NCI-H82 (cell line): ENCODE measurements at places on chromosomes 4 and X.

DNA sequence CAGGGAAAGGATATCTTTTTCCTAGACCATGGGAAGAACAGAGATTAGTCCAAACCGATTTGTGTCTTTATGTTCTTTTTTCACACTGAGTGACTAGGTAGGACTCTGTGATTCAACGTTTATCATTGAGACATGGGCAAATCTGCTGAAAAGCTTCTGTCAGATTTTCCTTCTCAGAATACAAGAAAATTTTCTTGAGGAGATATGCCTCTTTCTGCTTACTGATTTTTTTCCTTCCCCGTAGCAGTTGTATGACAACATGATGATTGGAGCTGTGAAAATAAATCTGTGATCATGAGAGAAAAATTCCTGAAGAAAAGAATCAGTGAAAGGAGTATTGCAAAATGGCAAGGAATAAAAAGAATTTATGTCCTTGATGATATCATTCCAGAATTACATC lies 130.6 kb upstream of the FAT4 start:
- DNase-seq, result no peak

DNA sequence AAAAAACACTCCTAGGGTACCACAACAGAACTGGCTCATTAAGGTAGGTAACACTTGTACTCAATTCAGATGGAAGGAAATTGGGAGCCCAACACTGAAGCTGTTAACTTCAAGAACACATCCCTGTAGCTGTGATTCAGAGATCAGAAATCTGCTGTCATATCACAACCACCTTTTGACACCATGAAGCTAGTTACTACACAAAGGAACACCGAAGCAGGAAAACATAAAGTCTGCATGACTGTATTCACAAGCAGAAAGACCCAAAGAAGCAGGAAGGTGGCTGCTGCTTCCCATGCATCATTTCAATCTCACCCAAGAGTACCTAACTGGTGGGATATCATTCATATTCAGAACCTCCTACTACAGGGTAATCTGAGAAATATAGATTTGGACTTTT lies 7.7 kb downstream of the SMIM10L2A start:
- no peak for DNase-seq

DNA sequence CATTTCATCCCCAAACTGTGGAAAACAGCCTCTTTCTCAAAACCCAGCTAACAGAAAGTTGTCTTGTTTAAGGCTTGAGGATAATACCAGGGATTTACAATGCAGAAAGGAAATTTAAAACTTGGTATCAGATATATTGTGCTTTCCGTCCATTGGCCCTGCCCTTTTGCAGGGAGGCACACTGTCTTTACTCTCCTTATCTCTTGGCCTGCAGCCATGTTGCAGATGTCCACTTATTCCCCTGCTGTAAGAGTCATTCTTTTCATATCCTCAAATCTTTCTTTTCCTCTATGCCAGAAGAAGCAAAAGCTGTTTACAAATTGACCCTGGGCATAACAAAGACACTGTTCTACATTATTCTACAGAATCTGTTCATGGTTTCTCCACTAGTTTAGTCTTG lies 75.6 kb upstream of the DYNLT3 start:
- DNase-seq, result no peak

- DNase-seq, result no peak
These were observed 73.9 kb downstream of the AMOT start for GRCh38 chrX:112766774-112767173.

- no peak for DNase-seq
These were observed 117.4 kb downstream of the TMA16 start for GRCh38 chr4:163611784-163612445.

DNA sequence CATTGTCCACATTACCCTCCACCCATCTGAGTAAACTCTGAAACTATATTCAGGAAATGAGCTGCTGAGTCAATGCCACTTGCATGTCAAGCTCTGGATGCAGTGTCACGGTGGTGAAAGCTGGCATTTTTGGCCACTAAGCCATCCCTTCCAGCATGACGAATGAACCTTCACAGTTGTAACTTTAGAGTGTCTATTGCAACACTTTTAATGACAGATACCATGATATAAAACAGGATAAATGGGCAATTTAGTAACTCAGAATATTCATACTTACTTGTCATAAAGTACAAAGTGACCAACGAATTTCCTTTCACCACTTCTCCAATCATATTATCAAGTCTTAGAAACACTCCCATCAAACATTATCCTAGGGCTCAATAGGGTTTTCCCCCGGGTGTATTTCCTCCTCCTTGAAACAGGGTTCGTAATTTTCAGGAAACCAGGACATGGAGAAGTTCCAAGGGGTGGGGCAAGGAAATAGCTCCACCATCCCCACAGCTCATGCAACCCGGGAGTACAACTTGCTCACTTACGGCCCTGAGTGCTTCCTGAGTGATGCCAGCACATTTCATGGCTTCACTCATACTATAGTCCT lies 73.1 kb downstream of the MTHFD2L start:
- DNase-seq, result no peak

DNA sequence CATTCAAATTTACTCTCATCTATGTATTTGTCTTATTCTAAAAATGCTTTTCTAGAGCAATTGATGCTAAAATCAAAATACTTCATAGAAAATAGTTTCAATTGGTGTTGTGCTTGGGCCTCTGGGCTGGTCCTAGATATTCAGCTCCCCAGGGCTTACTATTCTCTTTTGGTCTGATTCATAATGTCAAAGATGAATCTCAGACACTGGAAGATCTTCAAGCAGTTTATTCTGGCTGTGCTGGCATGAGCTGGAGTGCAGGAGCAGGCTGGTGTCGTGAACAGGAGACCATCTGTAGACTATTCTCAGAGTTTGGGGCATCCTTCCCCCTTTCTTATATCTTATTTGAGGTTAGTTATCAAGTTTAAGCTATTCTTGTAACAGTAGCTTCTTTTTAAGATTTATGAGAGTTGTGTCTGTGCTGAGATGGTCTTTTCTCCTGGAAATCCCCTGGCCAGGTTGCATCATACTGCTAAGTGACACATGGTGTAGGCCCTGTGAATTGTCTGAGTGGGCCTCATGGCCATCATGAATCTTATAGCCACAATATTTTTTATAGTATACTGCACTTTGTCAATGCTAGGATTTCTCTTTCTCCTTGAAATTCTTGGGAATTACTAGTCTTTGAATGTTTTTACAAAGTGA lies 1624.0 kb upstream of the IGFBP7 start:
- DNase-seq, result peak; percentile 4

DNA sequence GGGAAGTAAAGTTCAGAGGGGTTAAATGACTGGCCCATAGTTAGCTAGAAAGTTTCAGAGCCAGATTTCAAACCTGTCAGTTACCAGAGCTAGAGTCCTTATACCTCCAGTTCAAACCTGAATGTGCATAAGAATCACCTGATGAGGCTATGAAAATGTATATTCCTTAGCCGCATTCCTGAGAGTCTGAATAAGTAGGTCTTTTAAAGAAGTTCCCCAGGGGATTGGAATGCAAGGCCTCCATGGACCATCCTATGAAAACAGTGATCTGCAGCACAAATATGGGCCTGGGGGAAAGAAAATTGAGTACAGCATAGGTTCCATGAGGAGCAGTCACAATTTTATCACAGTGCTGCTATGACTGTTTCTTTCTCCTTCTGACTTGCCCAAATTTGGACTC lies 263.9 kb upstream of the CXorf66 start:
- no peak for DNase-seq

DNA sequence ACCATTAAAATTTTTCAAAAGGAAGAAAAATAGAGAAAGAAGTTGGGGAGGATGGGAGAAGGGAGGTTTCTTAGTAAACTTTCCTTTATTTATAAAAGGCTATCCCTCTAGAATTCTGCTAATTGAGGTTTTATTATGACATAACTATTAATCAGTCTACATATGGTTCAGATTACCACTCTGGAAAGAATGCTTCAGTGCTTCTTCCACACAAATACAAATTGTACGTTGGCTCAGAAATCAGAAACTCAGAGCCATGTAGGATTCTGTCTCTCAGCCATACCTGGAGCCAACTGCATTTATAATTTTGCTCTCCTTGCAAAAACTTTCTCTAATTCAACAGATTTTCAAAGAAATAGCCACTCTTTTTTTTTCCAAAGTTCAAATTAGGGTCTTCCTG lies 37.1 kb downstream of the SRPX start:
- DNase-seq, result no peak

GRCh38 chr4:83025563-83025962 lies 9.4 kb upstream of the COPS4 start:
- no peak for DNase-seq

- DNase-seq, result no peak
These were observed 189.3 kb upstream of the GPRIN3 start for GRCh38 chr4:89496851-89497250.

DNA sequence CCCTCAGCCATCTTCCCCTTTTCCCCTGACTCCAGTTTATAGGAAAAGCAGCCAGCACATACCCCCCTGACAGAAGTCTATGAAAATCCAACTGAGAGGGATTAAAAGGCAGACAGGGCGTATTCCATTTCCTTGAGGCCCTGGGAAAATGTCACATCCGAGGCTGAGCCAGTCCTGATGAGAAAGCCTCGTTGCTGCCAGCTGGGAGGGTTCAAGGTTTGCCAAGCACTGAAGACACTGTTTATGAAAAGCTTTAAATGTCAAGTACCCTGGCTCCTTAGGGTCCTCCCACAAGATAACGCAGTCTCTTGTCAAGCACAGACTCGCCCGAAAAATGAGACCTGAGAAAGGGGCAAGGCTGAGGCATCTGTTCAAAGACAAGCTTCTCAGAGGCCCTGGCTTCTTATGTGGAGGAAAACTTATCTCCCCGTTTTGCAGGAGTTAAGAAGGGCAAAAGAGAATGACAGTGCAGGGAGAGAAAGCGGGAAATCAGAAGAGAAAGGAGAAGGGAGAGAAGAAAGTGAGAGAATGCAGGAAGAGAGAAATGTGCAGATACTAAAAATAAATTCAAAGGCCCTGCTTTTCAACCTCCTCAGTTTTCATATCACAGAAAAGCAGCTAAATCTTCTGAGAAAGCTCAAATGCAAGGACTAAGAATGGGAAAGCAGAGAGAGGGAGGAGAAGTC lies 44.7 kb downstream of the SCD5 start:
- peak; percentile 19 for DNase-seq

DNA sequence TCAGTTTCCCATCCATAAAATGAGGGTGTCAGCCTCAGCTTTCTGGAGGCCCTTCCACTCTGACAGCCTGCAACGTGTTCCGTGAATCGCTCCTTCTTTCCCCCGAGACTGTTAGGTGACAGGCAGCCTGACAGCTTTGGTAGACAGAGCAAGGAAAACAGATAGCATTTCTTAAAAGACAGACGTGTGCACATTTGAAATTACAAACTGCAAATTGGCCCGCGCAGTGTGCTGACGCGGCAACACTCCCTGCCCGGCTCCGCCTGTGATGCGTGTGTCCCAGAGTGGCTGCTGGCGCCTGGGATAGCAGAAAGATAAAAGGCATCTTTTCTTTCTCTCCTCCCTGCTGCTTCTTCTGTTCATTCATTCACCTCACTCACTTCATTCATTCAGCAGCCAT lies 245.3 kb downstream of the AFAP1 start:
- DNase-seq, result no peak

GRCh38 chr4:5785806-5786680 lies 75.0 kb downstream of the EVC start:
- no peak for DNase-seq

- no peak for DNase-seq
These were observed 12.2 kb upstream of the GPRIN3 start for GRCh38 chr4:89319756-89320155.

DNA sequence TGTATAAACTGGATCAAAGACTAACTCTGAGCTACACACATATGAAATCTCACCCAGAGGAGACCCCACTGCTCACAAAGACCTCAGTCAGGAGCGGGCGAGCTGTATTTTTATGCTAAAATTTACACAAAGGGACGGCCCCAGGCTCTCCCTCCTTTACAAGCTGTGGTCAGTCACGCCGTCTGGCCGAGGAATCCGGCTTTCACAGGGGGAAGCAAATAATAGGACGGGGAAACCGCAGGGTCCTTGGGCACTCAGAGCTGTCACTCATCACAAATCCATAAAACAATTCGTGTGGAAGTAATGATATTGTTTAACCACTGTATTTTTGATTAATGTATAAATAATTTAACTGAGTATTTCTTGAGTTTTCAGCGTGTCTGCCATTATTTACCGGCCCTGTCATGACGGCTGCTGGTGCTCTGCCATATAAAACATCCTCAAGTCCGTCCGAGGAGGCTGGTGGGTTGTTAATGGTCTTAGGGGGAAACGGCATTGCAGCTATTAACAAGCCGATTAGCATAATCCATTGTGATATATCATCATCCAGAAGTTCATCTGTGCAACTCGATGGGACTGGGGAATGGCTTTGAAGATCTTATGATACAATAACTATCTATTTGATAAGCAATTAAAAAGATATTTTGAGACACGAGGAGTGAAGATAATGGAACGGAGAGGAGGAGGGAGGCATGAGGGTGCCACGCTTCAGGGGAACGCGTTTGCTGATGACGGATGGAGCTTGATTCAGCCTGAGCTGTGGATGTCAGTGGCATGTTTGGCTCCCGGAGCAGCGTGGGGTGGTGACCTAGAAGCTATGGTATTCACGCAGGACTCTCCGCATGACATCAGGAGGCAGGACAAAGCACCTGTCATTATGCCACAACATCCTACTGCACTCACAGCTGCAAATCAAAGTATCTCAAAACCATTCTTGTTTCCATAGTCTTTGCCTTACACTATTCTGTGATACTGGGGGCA lies 150.9 kb downstream of the SHOX start:
- DNase-seq, result peak; percentile 12

GRCh38 chr4:108433832-108434231 lies 186.5 kb upstream of the RPL34 start:
- DNase-seq, result no peak

- DNase-seq, result peak; percentile 86
These were observed 332.7 kb downstream of the MID1IP1 start for GRCh38 chrX:39133971-39134370.

DNA sequence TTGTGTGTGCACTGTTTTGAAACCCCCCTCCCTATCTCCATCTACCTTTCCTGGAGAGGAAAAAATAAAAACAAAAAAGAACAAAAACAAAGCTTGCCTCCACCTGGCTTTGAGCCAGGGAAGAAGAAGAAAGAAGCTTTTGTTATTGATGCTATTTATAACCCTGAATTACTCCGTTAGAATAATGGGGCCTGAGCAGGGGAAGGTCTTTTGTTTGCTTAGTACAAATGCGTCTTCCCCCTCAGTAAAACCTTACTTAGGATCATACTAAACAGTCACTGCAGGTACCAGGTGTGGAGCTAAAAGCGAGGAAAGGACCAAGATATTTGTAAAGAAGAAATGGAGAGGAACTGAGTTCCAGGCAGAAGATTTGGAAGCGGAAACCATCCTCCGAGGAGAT lies 352.1 kb downstream of the KCNIP4 start:
- no peak for DNase-seq

DNA sequence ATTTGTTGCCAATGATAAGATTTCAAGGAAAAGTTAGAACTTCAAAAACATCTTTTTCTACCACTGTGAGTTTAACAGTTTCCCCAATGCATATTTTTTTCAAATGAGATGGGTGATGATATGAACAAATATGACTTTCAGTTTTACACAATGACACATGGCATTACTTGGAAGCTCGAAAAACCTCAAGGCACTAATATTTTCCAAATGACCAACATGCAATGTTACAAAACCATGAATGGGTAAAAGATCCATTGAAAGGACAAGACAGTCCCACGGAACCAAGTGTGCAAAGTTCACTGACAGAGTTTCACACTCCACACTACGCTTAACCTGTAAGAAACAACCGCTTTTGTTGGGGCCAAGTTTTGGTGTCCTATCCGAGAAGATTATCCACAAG lies 84.5 kb downstream of the CD99L2 start:
- no peak for DNase-seq

GRCh38 chrX:100625985-100626491 lies 10.6 kb downstream of the TSPAN6 start:
- DNase-seq, result no peak
